ENCODE measurements at places on chromosomes 7 and 10.
A peak's percentile ranks its signal among the peaks of the same experiment; 100 is the strongest.

- no peak for DNase-seq
Measured at GRCh38 chr7:75847707-75848106, 31.1 kb upstream of the RHBDD2 start.

DNA sequence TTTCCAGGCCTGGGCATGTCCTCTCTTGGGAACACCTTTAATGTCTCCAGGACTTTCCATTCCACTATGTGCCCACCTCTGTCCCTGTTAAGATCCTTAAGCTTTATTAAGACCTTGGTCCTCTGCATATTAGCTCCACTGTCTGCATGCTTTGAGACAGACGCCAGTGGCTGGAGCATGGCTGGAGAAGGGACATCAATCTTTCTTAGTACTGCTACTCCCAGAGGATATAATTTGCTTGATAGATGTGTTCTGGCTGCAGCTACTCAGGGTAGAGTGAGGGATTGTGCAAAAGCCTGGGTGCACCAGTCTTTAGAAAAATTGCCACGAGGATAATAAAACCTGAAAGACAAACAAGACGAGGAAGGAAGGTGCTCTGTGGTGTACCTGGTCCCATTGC, 42.9 kb downstream of the PLPP4 start:
- DNase-seq, result no peak

DNA sequence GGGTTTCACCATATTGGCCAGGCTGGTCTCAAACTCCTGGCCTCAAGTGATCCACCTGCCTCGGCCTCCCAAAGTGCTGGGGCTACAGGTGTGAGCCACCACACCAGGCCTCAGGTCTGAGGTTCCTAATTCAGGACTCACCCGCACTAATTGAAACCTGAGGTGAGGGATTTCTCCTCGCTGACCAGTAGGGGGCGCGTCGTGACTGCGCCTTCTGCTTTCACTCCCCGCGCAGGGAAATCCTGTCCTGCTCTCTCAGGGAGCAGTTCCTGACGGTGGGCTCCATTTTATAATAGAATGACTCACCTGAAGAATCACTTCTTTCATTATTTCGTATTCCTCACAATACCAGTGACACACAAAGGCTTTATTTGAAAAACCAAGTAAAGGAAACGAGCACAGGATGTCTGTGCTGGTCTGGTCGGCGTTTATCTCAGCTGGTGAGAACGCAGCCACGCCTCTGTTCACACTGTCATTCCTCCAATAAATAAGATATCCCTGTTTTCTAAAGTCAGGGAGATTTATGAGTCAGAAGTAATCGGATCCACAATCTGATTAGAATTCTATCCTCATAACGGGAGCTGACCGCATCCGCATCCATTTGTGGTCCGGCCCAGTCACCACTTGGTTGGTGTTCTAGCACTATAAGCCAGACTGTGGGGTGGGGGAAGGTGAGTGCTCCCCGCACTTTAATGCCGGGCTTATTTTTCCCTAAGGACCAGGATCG, 35.4 kb downstream of the BAG3 start:
- peak; percentile 79 for DNase-seq

- DNase-seq, result no peak
Measured at GRCh38 chr10:95788830-95789229, 32.9 kb downstream of the ENTPD1 start.

DNA sequence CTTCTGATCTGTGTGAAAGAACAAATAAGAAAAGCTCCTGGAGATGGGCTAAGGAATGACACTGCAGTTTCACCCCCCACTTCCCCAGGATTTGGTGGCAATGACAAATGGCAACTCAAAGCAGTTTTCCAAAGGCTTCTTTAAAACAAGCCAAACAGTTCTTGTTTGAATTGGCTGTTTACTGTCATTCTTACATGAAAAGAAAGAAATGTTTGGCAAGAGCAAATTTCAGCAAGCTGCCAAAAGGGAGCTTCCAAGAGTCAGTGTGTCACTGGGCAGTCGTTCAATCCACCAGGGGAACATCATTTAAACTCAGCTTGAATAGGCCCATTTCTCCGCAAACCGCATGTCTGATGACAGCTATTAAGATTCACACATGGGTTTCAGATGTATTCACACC, 119.0 kb upstream of the RHOBTB1 start:
- no peak for DNase-seq

DNA sequence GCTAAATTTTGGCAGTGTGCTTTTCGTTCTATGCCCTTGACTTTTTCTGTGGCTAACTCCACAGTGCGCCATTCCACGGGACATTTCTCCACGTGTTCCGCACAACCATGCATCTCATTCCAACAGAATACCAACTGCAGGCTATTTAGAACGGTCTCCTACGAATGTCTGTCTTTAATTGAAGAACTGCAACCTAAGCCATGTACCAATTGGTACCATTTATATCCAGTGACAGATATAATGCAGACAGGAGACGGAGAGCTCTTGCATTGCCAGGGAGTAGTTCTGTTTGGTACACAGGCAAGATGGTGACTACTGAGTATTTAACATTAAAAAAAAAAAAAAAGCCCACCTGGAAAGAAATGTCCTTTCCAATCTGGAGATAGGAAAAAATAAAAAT, 9.1 kb downstream of the SFMBT2 start:
- no peak for DNase-seq

DNA sequence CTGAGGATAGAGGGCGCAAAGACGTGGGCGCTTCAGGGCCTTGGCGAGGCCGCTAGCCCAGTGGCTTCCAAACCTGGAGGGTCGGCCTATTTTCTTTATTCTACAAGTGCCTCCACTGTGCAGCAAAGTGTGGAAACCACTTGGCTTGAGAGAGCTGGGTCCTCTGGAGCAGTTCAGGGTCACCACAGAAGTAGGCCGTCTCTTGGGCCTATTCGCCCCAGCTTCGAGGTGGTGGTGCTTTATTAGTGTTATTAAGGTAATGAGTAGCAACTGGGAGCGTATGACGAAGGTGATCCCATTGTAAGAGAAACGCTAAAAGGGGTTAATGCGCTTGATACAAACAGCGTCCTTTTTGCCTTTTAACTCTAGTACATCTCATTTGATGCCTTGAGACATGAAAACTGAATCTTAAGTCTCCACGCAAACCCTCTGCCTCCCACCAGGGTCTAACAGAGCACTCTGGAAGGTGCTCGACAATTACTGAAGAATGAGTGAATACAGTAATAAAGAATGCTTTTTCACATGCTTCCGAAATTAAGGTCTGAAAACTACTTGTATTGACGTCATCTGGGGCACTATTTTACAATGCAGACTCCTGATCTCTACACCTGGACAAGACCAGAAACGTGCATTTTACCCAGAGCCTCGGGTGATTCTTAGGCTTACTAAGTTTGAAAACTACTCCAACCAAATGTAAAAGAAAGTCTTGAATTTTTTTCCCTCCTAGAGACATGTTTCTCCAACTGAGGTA, 647 bp upstream of the GSAP start:
- DNase-seq, result no peak

GRCh38 chr10:28796606-28797512, 119.5 kb downstream of the BAMBI start:
- DNase-seq, result no peak

DNA sequence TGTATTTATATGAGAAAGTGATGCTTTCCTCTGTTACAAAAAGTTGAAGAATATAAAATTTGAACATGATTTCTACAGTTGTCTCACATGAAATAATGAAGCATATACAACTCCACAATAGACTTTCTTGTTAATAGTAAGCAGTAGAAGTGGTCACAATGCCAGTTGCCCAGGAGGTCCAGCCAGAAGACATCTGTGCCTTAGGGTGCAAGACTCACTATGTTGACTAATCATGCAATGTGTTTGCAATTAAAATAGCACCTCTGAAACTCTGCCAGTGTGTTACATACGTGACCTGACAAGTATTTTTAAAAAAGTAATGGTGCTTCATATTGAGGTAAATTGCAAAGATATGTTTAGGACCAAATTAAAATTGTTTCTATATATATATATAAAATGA, 547.2 kb downstream of the ETV1 start:
- no peak for DNase-seq

GRCh38 chr10:28393956-28394568, 91.2 kb upstream of the MPP7 start:
- DNase-seq, result peak; percentile 27

DNA sequence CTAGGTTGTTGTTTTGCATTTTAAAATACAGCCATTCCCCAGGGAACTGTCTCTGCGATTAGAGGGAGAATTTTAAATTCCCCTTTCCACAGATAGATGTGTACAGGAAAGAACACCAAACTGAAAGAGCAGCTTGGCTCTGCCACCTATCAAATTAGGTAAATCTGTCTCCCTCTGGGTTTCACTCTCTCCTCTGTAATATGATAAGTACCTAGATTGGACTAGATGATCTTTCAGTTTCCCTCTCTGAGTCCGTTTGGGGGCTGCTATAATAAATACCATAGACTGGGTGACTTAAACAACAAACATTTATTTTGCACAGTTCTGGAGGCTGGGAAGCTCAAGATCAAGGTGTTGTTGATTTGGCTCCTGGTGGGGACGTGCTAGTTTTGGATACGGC, 186.0 kb downstream of the KIF20B start:
- DNase-seq, result no peak

- no peak for DNase-seq
Measured at GRCh38 chr10:118045158-118045836, 1.4 kb downstream of the RAB11FIP2 start.

- DNase-seq, result no peak
Measured at GRCh38 chr10:128877141-128877540, 589.9 kb upstream of the MGMT start.

GRCh38 chr10:98943681-98944080, 292.0 kb downstream of the HPSE2 start:
- no peak for DNase-seq

DNA sequence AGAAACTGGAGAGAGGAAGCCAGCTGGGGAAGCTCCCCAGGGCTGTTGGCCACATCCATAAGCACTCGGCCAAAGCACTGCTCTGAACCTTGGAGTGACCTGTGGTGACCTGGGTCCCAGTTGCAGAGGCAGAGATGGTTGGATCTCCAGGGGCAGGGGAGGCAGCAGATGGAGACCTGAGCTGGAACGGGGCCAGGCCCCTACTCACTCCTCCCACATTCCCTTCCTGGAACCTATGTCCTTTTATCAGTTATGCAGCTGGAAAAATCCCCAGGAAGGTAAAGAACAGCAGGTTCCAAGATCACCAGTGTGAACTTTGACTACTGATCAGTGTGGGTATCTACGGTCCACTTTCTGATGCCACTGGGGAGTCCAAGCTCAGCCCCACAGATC, 9.6 kb upstream of the PNLIPRP2 start:
- DNase-seq, result no peak

DNA sequence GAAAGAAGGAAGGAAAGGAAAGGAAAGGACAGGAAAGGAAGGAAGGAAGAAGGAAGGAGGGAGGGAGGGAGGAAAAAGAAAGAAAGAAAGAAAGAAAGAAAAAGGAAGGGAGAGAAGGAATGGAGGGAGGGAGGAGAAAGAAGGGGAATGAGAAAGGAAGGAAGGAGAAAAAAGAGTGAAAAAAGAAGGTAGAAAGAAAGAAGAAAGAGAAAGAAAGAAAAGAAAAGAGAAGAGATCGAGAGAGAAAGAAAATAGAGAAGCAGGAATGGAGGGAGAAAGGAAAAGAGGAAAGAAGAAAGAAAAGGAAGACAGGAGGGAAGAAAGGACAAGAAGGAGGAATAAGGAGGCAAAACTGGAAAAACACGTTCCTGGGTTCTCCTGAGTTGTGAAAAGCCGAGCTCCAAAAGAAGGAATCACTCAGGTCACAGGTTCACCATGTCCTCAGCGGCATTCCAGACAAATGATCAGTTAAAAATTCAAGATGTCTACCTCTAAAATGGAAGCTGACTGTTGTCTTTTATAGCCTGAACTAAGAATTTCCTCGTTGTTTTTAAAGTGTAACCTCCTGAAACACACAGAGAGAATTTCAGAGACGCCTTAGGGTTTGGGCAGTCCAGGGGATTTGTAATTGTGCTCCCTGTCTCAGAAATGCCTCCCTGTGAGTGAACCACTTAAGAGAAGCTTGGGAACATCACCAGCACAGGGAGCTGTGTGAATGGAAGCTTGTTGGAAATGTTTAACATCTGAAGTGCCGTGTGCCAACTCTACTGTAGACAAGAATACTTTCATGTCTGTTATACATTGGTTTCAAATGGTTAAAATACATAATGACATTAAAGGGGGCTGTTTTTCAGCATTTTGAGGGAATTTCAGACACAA, 80.7 kb downstream of the INHBA start:
- no peak for DNase-seq

DNA sequence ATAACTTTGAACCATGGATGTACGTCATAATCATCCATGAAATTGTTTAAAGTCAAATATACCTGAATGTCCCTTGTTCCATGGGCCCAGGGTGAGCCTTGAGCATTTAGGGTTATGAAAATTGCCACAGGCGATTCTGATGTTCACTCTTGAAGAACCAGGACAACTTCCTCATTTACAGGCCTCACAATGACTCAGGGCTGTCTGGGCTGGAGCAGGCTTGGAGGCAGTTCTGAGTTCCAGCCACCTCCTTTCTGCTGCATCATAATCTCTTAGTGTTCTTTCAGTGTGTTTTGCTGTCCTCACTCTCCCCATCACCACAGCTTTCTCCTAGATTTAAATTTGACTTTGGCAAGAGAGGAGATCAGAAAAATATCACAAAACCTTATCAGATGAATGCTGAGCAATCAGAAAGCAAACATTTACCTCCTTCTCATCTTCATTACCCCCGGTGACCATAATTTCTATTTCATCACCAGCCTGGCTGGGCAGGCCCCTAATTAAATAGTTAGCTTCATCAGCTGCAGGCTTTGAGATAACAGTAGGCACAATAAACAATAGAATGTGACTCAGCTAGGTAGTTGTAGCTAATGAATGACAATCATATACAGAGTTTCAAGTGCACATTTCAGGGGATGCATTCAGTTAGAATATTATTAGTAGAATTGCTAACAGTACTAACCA, 571.0 kb downstream of the SH2D4B start:
- no peak for DNase-seq

GRCh38 chr7:780516-780915, 51.8 kb upstream of the SUN1 start:
- no peak for DNase-seq

DNA sequence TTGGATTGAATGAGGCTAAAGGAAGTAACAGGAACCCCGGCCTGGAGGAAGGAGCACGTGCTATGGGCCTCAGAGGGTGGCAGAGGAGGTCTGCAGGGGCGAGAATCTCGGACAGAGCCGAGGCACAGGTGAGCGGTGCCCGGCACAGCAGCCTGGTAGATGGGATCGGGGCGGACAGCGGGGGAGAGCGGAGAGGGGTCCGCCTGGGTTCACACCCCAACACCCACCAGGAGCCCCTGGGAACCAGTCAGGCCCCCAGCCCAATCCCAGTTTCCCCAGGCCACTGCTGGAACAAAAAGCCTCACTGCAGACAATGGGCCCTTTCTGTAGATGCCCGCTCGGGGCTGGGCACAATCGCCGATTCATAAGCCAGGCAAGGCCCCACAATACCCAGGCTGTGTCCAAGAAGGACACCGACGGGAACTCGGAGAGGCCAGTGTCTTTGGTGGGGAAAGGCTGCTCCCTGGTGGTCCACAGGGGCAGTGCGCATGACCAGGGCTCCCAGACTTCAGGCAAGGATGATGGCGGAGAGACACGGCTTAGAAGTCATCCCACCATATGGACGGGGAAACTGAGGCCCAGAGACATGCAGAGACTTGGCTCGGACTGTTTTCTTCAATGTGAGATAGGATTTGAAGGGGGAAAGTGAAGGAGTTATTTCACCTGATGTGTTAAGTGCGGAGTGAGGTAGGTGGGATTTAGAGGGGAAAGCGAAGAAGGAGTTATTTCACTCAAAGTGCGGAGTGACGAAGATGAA, 106.9 kb upstream of the GPR26 start:
- DNase-seq, result peak; percentile 49

- no peak for DNase-seq
Measured at GRCh38 chr7:25527665-25528170, 299.4 kb upstream of the NPVF start.
